Stomach (tissue), 19 donors: ENCODE measurements at places on chromosomes 6 and 20. TPM values are rescaled to one million over a fixed set of nuclear protein-coding genes. Genes with fewer than 3 reads are reported as not detected.

DNA sequence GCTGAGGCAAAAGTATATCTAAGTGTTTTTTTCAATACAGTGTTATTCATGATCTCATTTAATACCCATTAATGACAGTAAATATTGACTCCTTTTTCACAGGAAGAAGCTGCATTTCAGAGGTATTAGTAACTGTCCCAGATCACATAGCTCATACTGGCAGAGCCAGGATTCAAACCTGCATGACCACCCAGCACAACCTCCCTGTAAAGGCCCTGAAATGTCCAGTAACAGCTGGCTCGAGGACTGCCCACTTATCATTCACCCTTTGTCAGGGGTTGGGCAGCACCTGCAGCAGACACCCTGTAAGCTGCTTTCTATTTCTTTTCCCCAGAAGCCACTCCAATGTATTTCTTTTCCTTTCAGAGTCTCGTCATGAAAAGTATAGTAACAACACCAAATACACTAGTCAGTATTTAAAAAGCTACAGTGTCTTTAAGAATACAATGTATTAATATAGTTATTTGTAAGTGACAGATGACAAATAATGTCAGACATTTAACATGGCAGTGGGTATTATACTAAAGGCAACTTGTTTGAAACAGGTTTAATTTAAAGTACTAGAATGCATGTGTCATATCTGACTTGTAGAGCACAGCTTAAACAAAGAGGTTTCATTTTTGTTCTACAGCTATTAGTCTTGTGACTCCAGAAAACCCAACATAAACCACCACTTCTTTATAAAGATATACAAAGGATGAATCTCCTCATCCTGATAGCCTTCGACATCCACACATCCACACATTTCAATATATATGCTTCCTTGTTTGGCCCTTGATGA is 841.6 kb upstream of the GJE1 start:
- no peak for DNase-seq
- H3K27me3 ChIP-seq, result no peaks in the 10 kb centered on the region
- no peaks in the 10 kb centered on the region for H3K4me1 ChIP-seq
- H3K27ac ChIP-seq, result no peak overlapping the region

GRCh38 chr6:116267836-116268588 is 11.7 kb downstream of the TSPYL1 start:
- H3K4me3 ChIP-seq, result no peak overlapping the region
- no peak for DNase-seq
- H3K36me3 ChIP-seq, result peaks cover 26% of the 10 kb centered on the region

DNA sequence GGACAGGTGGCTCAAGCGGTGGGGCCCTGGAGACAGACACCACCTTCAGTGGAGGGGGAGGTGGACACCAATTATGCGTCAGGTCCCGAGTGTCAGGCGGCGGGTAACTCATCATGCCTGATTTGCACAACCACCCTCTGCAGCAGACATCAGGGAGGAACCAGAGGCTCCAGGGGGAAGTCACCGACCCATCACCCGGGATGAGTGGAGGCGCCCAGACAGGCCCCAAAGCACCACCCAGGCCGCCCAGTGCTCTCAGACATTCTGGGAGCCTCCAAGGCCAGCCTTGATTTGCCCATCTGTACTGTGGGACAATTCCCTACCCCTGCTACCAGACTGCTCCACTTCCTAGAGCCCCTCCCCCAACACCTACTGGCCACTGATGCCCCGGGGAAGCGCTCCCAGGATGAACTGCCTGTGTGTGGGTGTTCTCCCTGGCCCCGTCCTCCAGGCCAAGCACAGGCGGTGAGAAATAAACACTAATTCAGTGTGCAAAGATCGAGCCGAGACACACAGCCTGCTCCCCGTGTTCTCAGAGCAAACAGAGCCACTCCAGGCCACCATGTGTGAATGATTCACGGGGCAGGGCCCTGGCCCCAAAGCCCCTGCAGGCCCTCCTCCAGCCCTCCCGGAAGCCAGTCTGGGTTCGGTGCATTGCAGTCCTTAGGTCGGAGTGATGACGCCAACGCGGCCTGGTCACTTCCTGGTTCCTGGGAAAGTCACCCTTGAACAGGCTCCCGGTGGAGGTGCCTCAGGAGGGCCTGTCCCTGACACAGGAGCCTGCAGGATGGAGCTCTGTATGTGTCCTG is 107.2 kb downstream of the ASXL1 start:
- peaks cover 69% of the 10 kb centered on the region for H3K4me1 ChIP-seq
- H3K36me3 ChIP-seq, result peaks cover 4% of the 10 kb centered on the region
- DNase-seq, result peak; percentile 90
- peak overlapping the region; percentile 93 for H3K27ac ChIP-seq
- no peak overlapping the region for H3K4me3 ChIP-seq

- DNase-seq, result no peak
- H3K27ac ChIP-seq, result no peak overlapping the region
- H3K4me1 ChIP-seq, result no peaks in the 10 kb centered on the region
- H3K36me3 ChIP-seq, result no peaks in the 10 kb centered on the region
Observed at GRCh38 chr20:12057778-12058177, 140.1 kb downstream of the BTBD3 start.

- H3K27ac ChIP-seq, result peak overlapping the region; percentile 95
- H3K4me3 ChIP-seq, result no peak overlapping the region
- peaks cover 39% of the 10 kb centered on the region for H3K4me1 ChIP-seq
Observed at GRCh38 chr6:41428996-41429421, 93.6 kb downstream of the NCR2 start.

DNA sequence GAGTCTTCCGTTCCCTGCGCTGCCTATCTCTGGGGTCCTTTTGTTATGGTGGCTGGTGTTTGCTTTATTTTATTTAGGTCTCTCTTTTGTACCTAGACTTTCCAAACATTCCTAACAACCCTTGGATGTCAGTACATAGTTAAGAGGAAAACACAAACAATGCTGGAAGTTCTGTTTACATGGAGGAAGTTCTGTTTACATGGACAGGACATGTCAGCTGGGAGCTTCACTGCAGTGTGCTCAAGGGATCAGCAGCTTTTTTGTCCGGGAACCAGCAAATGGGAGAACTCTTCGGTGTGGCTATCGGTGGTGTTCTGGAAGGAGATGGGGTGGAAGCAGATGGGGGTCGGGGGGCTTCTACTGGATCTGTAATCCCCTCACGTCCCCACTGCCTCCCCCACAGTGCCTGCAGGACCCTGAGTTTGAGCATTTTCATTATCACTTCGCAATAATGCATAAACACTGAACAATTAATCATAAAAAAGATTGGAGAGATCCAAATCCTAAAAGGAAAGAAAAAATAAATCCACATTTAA is 2.7 kb downstream of the SERPINB6 start:
- no peak for DNase-seq
- H3K36me3 ChIP-seq, result no peaks in the 10 kb centered on the region
- no peaks in the 10 kb centered on the region for H3K27me3 ChIP-seq
- H3K4me3 ChIP-seq, result no peak overlapping the region
- peaks cover 15% of the 10 kb centered on the region for H3K4me1 ChIP-seq

OR2J3 gene
- total RNA-seq, result not detected

- peaks cover 80% of the 10 kb centered on the region for H3K4me1 ChIP-seq
- H3K4me3 ChIP-seq, result no peak overlapping the region
- DNase-seq, result no peak
- H3K27me3 ChIP-seq, result no peaks in the 10 kb centered on the region
- peaks cover 34% of the 10 kb centered on the region for H3K36me3 ChIP-seq
- peak overlapping the region; percentile 64 for H3K27ac ChIP-seq
Observed at GRCh38 chr20:20000211-20000968, 16.8 kb upstream of the NAA20 start.
